A673 (cell line): ENCODE measurements at places on chromosomes 5 and 9.

GRCh38 chr9:20014168-20014567 is 225.3 kb upstream of the SLC24A2 start:
- no peak for DNase-seq

DNA sequence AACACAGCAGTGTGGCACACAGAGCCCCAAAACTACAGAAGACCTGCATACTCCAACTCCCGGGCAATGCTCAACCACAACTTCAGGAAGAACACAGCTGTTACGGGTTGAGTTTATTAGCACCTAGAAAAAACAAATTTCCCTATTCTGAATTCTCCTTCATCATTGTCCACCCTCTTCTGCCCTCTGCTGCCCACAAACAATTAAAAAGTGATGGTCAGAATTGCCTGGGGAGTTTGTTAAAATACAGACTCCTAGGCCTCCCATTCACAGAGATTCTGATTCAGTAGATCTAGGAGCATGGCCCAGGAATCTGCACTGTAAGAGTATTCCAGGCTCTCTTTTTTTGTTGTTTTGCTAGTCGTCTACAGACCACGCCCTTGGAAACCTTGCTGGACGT is 310.6 kb downstream of the NDUFS4 start:
- no peak for DNase-seq

GRCh38 chr5:40160435-40160834 is 519.3 kb upstream of the PTGER4 start:
- no peak for DNase-seq

DNA sequence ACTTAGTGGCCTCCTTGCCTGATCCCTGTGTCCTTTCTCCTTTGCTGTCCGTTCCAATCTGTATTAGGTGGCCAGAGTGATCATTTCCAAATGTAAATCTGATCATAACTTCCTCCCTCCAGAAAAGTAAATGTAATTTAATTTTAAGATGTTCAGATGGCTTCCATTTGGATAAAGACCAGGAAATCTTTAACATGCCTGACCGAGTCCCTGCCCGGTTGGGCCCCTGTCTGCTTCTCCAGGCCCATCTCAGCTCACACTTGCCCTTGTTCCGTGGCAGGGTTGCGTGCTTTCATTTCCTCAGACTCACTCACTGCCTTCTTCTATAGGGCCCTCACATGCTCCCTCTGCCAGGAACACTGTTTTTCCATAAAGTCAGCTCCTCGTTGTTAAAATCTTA is 7.6 kb downstream of the MAP3K1 start:
- no peak for DNase-seq
